ENCODE measurements at places on chromosomes 6 and 20.
A peak's percentile ranks its signal among the peaks of the same experiment; 100 is the strongest.

DNA sequence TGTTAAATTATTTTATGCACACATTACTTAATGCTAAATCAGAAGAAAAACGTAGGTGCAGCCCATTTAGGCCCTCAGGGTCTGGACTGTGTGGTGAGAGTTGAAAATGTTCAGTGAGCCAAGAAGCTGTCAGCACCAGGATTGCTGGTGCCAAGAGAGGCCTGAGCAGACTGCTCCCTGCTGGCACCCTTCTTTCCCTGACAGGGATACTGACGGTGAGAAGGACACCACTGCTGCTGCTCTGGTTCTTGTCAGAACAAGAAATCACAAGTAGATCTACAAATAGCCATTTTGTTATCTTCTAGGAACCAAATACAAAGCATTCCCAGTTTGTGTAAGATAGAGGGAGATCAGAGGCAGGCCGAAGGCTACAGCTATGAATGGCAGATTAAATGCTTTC, 48.7 kb upstream of the CRISP1 start:
- no peak for DNase-seq
- H3K4me3 ChIP-seq = no peak overlapping the region
- no peaks in the 10 kb centered on the region for H3K27me3 ChIP-seq
- no peak overlapping the region for H3K27ac ChIP-seq
- H3K36me3 ChIP-seq = no peaks in the 10 kb centered on the region
- no peaks in the 10 kb centered on the region for H3K4me1 ChIP-seq

DNA sequence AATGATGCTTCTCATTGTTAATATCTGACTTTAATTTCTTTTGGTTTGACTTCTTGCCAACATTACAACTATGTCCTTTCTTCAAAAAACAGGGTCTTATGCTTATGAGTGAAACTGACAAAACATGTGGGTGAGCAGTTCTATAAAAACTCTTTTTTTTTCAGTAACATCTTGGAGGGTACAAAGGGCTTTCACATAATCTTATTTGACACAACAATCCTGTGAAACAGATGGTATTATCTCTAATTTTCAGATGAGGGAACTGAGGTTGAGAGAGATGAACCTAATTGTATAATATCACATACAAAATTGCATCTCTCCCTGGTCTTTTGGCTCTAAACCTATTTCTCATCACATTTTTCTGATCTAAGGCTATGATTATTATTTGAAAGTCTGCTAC, 38.3 kb downstream of the MAPK14 start:
- H3K36me3 ChIP-seq = 0 out of 2 replicates have a peak, but pooled peaks cover 3% of the 10 kb centered on the region
- DNase-seq = no peak
- no peak overlapping the region for H3K27ac ChIP-seq
- no peak overlapping the region for H3K4me3 ChIP-seq
- no peaks in the 10 kb centered on the region for H3K27me3 ChIP-seq

- H3K4me3 ChIP-seq = no peak overlapping the region
- H3K36me3 ChIP-seq = no peaks in the 10 kb centered on the region
- no peak overlapping the region for H3K27ac ChIP-seq
- H3K27me3 ChIP-seq = peaks cover 3% of the 10 kb centered on the region
- DNase-seq = no peak
Observed at GRCh38 chr6:138032571-138032970, 74.6 kb downstream of the PERP start.

DNA sequence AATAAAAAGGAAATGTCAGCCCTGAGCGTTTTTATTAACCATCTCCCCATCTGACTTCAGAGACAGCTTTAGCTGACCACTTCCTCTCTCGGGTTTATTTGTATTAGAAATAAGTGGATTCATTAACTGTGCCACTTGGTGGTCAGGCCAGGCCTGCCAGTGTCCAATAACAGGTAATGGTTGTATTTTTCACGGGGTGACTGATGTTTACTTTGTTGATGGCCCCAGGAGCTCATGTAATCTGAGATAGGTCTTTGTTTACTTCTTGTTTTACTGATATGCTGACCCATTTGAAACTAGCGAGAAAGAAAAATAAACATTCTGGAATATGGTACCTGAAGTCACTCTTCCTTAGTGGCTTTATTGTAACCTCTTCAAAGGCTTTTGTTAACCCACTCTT, 504.3 kb upstream of the SLC35B3 start:
- DNase-seq = no peak
- H3K4me3 ChIP-seq = no peak overlapping the region
- H3K27ac ChIP-seq = no peak overlapping the region
- no peaks in the 10 kb centered on the region for H3K36me3 ChIP-seq
- H3K4me1 ChIP-seq = no peaks in the 10 kb centered on the region

DNA sequence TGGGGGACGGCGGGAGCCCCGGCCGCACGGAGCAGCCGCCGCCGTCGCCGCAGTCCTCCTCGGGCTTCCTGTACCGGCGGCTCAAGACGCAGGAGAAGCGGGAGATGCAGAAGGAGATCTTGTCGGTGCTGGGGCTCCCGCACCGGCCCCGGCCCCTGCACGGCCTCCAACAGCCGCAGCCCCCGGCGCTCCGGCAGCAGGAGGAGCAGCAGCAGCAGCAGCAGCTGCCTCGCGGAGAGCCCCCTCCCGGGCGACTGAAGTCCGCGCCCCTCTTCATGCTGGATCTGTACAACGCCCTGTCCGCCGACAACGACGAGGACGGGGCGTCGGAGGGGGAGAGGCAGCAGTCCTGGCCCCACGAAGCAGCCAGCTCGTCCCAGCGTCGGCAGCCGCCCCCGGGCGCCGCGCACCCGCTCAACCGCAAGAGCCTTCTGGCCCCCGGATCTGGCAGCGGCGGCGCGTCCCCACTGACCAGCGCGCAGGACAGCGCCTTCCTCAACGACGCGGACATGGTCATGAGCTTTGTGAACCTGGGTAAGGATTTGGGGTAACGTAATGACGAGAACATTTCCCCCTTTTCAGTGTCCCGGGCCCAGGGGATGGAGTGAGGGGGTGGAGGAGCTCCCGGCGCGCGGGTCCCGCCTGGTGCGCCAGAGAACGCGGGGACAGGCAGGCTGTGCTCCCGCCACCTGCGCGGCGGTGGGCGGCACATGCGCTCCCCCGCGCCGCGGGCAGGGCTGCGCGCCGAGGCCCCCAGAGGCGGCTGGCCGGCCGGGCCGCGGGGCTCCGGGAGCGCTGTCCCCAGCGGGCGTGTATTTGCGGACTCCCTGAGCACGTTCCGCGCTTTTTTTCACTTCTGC, 1.4 kb downstream of the BMP6 start:
- peak; percentile 53 for DNase-seq
- no peak overlapping the region for H3K27ac ChIP-seq
- H3K36me3 ChIP-seq = no peaks in the 10 kb centered on the region
- peaks cover 36% of the 10 kb centered on the region for H3K4me1 ChIP-seq
- H3K27me3 ChIP-seq = no peaks in the 10 kb centered on the region

- DNase-seq = peak; percentile 27
- no peak overlapping the region for H3K27ac ChIP-seq
- H3K36me3 ChIP-seq = no peaks in the 10 kb centered on the region
- H3K4me3 ChIP-seq = no peak overlapping the region
- no peaks in the 10 kb centered on the region for H3K4me1 ChIP-seq
Observed at GRCh38 chr6:52975580-52975979, 19.5 kb downstream of the GSTA4 start.

GRCh38 chr20:45953672-45954071, 18.3 kb downstream of the ZNF335 start:
- no peak overlapping the region for H3K27ac ChIP-seq
- DNase-seq = no peak
- no peaks in the 10 kb centered on the region for H3K27me3 ChIP-seq
- no peaks in the 10 kb centered on the region for H3K4me1 ChIP-seq
- H3K36me3 ChIP-seq = peaks cover 15% of the 10 kb centered on the region

GRCh38 chr20:33963751-33964150, 30.0 kb upstream of the RALY start:
- H3K27ac ChIP-seq = no peak overlapping the region
- no peak overlapping the region for H3K4me3 ChIP-seq
- H3K4me1 ChIP-seq = no peaks in the 10 kb centered on the region
- no peaks in the 10 kb centered on the region for H3K27me3 ChIP-seq
- no peaks in the 10 kb centered on the region for H3K36me3 ChIP-seq

DNA sequence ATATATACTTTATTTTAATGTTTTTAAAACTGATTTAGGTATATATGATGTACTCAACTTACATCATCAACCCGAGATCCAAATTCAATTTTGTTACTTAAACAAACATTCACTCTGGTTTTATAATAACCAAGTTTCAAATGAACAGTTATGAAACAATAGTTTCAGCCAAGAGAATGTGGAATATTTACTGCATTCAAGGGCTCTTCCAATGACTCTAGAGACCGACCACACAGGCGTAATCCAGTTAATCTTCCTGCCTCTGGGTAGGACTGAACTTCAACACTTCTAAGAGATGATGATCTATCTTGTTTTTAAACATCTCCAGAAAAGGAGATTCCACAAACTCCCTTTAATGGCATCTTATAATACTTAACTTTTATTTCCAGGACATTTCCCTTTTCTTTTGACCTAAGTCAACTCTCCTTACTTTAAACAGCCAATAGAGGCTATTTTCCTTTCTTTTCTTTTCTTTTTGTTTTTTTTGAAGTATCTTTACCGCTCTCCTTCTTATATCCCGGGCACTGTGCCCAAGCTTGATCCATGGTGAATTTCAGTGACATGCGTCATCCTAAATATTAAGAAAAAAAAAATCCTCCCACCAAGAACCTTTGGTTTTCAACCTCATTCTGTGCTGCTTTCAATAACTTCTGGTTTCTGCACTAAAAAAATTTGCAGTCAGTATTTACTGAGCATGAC, 110.1 kb downstream of the KIF13A start:
- no peaks in the 10 kb centered on the region for H3K27me3 ChIP-seq
- peaks cover 23% of the 10 kb centered on the region for H3K4me1 ChIP-seq
- no peak overlapping the region for H3K4me3 ChIP-seq
- no peak overlapping the region for H3K27ac ChIP-seq
- no peak for DNase-seq

DNA sequence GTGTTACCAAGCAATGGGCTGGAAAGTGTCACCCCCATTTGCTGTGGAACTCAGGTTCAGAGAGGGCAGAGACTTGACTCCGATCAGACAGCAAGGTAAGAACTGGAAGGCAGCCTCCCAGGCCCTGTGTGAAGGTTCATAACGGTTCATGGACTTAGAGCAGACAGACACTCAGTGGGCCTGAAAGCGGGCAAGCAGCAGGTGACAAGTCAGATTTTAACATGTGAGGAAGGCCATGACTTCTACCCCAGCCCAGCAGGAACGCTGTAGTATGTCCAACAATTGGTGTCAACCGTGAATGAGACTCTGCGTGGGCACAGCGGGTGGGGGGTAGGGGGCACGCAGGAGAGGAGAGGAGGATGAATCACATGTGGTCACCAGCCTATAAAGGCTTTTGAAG, 217.6 kb upstream of the SNX9 start:
- H3K4me3 ChIP-seq = no peak overlapping the region
- no peak for DNase-seq
- H3K36me3 ChIP-seq = no peaks in the 10 kb centered on the region
- H3K27me3 ChIP-seq = no peaks in the 10 kb centered on the region
- no peak overlapping the region for H3K27ac ChIP-seq
- no peaks in the 10 kb centered on the region for H3K4me1 ChIP-seq

DNA sequence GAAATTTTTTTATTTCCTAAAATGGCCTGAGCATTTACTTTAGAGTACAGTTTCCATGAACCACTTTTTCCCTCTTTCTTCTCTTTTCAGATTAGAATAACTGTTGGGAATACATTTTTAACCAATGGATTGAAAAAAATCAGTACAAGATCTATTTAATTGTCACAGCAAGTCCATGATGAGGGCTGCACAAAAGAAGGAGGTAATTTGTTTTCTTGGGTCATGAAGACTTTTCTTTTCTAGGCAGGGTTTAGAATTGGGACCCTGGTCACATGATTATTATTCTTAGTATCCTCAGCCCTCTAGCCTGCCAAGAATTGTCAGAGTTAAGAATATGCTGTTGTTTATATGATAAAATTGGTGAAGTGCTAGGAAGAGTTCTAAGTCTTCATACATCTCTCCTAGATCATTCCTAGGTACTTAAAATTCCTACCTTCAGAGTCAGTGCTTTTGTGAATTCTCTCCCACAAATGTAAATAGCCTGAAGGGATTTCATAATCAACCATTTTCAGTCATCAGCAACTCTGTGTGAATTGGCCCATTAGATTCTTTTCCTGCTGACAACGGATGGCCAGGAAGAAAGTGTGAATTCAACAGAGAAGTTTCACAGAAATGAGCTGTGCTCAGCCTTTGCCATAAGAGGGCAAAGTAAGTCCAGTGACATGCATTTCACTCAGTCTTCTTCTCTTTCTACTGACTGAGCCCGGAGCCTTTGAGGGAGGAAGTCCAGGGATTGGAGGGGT, 32.4 kb upstream of the TPBG start:
- peaks cover 20% of the 10 kb centered on the region for H3K4me1 ChIP-seq
- peak overlapping the region; percentile 43 for H3K27ac ChIP-seq
- H3K27me3 ChIP-seq = no peaks in the 10 kb centered on the region
- H3K36me3 ChIP-seq = no peaks in the 10 kb centered on the region

- no peak overlapping the region for H3K4me3 ChIP-seq
- H3K36me3 ChIP-seq = no peaks in the 10 kb centered on the region
- no peaks in the 10 kb centered on the region for H3K4me1 ChIP-seq
- no peak overlapping the region for H3K27ac ChIP-seq
Observed at GRCh38 chr6:33126101-33126714, 50.4 kb downstream of the HLA-DPB1 start.

- no peaks in the 10 kb centered on the region for H3K36me3 ChIP-seq
- H3K4me1 ChIP-seq = peaks cover 5% of the 10 kb centered on the region
- no peak overlapping the region for H3K4me3 ChIP-seq
- DNase-seq = no peak
- no peak overlapping the region for H3K27ac ChIP-seq
- H3K27me3 ChIP-seq = no peaks in the 10 kb centered on the region
Observed at GRCh38 chr6:136510782-136511181, 39.4 kb downstream of the MAP7 start.

- H3K4me1 ChIP-seq = no peaks in the 10 kb centered on the region
- H3K36me3 ChIP-seq = no peaks in the 10 kb centered on the region
- peak; percentile 81 for DNase-seq
- peaks cover 12% of the 10 kb centered on the region for H3K27me3 ChIP-seq
Observed at GRCh38 chr6:1624851-1625781, 15.4 kb downstream of the FOXC1 start.

- H3K27me3 ChIP-seq = no peaks in the 10 kb centered on the region
- no peak for DNase-seq
- peaks cover 57% of the 10 kb centered on the region for H3K36me3 ChIP-seq
- H3K4me3 ChIP-seq = no peak overlapping the region
- H3K4me1 ChIP-seq = peaks cover 7% of the 10 kb centered on the region
Observed at GRCh38 chr6:26465776-26466175, 8.0 kb downstream of the BTN2A1 start.

- H3K27me3 ChIP-seq = no peaks in the 10 kb centered on the region
- H3K4me3 ChIP-seq = no peak overlapping the region
- H3K4me1 ChIP-seq = no peaks in the 10 kb centered on the region
- no peak overlapping the region for H3K27ac ChIP-seq
- no peak for DNase-seq
Observed at GRCh38 chr6:102553214-102553613, 1159.7 kb downstream of the GRIK2 start.

- H3K27ac ChIP-seq = no peak overlapping the region
- no peaks in the 10 kb centered on the region for H3K27me3 ChIP-seq
- no peak for DNase-seq
- H3K4me1 ChIP-seq = no peaks in the 10 kb centered on the region
Observed at GRCh38 chr6:81252231-81252630, 500.2 kb downstream of the TENT5A start.

All from GM23248 (cell line).